Activated naive CD4-positive, alpha-beta T cell (primary cell): ENCODE measurements at places on chromosomes 11 and 22.

DNA sequence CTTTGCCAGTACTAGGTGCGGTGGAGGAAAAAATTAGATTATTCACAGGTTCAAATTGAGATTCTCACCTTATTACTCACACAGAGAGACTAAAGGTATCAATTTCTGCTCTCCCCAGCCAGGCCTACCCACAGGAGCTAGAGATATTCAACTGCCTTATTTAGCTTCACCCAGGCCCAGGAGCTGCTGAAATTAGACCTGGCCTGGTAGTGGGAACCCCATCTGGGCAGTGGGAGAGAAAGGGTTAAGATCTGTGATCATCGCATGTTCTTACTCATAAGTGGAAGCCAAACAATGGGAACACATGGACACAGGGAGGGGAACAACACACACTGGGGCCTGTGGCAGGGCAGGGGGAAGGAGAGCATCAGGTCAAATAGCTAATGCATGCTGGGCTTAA, 20.9 kb upstream of the MICAL2 start:
- no peak for DNase-seq

GRCh38 chr11:107257710-107258109, 199.9 kb downstream of the CWF19L2 start:
- no peak for DNase-seq

GRCh38 chr22:23715806-23716375, 25.1 kb downstream of the RGL4 start:
- DNase-seq = no peak

GRCh38 chr11:44466531-44467205, 98.8 kb upstream of the CD82 start:
- DNase-seq = no peak

- DNase-seq = no peak
These were observed 18.0 kb downstream of the NCAPD3 start for GRCh38 chr11:134205729-134206128.

DNA sequence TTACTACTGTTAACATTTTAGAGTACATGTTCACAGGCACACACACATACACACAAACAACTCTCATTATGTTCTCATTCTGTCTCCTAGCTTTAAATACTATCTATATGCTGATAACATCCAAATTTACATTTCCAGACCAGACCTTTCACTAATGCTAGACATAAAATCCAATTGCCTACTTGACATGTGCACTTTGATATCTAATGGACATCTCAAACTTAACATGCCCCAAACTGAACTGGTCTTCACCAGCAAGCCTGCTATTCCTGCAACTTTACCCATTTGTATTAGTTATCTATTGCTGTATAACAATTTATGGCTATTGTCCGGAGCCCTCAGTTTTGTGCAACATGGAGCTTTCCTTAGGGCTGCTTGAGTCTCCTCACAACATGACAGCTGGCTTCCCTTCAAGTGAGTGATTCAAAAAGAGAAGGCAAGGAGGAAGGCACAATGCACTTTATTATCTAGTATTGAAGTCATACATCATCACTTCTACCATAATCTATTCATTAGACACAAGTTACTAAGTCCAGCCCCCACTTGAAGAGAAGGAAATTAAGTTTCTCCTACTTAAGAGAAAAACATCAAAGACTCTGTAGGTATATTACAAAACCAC, 3.0 kb downstream of the SLC36A4 start:
- DNase-seq = no peak

DNA sequence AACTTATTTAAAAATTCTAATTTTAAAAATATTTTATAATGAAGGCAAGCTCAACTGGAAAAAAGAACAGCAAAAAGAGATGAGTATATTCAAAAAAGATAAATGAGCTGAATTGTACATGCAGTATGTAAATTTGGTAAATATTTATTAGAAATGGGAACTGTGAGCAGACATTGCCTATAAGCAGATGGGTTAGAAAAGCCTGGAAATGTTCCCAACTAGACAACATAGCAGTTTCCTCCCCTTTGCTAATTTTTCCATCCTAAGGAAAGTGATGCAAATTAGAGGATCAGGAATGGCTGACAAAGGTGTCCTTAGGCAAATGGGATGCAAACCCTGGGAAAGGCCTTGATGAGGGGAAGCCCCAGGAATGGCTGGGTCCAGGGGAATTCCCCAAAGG, 37.2 kb downstream of the TP53I11 start:
- no peak for DNase-seq

- no peak for DNase-seq
These were observed 18.8 kb upstream of the PRR5 start for GRCh38 chr22:44683237-44683636.

- no peak for DNase-seq
These were observed 135.1 kb downstream of the RAB38 start for GRCh38 chr11:88040148-88040496.

- DNase-seq = no peak
These were observed 337.4 kb downstream of the SOX6 start for GRCh38 chr11:16018931-16019330.
